Caki2 (cell line): ENCODE measurements at places on chromosomes 1 and 21.

GRCh38 chr1:100921110-100921706 lies 25.3 kb downstream of the SLC30A7 start:
- peak; percentile 17 for DNase-seq

GRCh38 chr1:91768786-91769725 lies 116.9 kb downstream of the TGFBR3 start:
- no peak for DNase-seq

DNA sequence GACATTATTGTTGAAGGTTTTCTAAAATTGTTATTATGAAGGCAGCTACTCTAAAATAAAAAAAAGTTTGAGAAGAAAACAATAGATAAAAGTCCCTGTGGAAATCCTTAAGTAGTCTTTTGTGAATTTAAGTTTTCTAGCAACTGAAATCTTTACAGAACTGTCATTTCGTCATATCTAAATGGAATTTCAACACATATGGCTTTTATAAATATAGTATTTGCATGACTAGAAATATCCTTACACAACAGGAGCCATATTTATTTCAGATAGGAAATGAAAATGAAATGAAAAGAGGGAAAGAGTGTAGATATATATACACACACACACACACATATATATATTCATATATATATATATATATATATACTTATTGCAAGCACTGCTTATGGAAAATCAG lies 204.7 kb upstream of the RGS18 start:
- no peak for DNase-seq

DNA sequence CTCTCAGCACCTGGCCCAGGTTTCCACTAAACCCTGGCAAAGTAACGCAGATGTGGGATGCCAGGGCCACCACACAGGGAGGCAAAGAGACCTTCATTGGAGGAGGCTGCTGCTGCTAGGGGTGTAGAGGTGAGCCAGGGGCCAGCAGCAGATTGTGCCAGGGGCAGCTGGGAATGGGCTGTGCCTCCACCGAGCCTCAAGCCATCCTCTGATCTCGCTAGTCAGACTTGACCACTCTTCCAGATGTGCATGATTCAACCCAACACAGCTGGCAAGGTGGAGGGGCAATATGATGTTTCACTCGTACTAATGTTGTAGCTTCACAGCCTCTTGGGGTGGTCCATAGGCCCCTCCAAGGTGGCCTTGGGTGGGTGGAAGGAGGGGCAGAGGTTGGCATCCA lies 73.0 kb upstream of the MRPS6 start:
- no peak for DNase-seq

GRCh38 chr1:29289493-29289892 lies 53.2 kb downstream of the PTPRU start:
- no peak for DNase-seq

- no peak for DNase-seq
Measured at GRCh38 chr1:56444960-56445646, 134.3 kb downstream of the PLPP3 start.

DNA sequence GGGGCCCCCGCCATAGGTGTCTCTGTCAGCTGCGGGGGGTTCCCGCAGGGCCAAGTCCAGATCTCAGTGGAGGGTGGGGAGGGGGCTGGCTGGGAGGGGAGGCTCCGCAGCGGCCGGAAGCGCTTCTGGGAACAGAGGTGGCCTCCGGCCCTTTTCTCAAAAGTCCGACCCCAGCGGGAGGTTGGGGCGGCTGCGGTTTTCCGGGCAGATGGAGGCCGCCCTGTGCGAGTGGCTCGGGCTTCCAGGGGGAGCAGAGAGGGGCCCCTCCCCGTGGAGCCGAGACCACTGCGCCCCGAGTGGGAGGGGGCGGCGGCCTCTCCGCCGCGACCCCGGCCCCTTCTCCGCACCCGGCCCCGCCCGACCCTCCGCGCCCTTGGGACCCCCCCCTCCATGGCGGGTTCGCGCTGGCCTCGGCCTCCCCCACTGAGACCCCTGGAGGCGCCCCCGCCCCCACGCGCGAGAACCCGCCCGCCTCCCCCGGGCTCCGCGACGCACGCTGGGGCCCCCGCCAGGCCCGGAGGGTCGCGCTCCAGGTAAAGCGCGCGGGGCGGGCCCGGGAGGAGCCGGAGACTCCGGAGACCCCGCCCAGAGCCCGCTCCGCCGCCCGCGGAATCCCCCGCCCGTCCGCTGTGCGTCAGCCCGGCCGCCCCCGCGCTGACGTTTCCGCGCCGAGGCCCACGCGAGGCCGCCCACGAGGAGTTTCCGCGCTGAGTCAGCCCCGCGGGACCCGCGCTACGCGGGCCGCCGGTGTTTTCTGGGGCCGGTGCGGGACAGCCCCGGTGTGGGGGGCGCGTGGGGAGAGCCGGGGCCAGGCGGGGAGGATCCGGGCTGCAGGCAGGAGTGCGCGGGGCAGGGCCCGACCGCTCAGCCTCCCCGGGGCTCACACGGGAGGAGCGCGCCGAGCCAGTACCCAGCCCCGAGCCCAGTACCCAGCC lies 5.2 kb downstream of the TNFRSF18 start:
- peak; percentile 14 for DNase-seq

DNA sequence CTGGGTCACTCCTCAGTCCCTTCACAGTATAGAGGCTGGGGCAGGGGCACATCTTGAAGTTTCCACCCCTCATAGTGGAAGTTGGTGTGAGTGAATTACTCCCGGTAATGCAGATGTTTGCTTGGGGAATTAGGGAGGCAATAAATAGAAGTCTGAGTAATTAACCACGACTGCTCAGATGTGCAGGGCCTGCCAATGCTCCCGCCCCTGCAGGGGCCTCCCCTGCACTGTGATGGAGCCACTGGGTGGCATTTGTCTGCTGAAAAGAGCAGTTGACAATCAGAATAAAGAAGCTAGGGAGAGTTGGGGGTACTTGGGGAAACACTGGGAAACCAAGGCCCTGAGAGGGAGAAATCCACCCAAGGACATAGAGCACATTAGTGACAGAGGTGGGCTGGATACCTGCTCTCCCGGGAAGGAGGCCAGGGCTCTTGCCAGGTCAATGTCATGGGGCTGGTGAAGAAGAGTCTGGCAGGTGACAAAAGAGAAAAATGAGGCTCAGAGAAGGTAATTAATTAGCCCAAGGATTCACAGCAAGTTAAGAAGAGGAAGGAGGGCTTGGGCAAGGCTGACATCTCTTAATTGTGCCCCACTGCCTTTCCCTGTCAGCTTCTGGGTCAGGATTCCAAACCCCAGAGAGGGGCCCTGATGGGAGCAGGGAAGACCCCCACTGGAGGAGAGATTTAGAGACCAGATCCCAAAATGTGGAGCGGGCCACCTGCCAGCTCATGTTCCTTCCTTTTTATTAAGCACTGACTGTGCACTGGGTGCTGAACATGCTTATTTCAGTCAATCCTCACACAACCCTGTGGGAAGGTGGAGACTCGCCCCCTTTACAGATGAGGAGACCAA lies 436.2 kb downstream of the MATN1 start:
- no peak for DNase-seq

DNA sequence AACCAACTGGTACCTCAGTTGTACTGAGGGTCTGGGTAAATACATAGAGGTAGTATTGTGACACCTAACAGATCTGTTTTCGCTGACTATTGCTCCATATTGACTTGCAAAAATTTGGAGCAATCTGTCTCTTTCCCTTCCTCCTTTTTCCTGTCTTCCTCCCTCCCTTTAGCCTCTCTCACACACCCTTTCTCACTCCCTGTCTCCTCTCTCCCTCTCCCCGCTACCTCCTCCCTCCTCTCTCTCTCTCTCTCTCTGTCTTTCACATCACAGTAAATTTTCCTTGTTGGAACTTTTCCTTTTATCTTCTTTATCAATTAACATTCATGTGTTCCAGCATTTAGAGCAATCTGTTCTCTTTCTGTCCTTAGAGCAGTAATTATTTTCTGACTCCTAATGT lies 278.2 kb downstream of the NTNG1 start:
- no peak for DNase-seq

GRCh38 chr1:92538048-92538412 lies 51.3 kb upstream of the GFI1 start:
- no peak for DNase-seq

DNA sequence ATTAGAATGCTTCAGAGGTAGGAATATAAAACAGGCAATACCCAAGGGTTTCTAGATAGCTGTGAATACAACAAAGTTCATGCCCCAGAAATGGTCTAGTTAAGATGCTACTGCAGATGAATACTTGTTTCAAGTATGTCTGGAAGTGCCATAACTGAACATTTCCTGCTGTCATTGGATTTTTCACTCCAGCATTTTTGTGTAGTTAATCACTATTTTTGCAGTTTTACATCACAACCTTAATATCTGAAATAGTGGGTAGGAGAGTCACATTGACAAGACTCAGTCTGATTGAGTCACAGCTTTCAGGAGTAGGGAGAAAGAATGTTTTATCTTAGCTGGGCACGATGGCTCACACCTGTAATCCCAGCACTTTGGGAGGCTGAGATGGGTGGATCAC lies 126.4 kb upstream of the C1orf21 start:
- no peak for DNase-seq

- no peak for DNase-seq
Measured at GRCh38 chr1:87872692-87873091, 544.0 kb downstream of the LMO4 start.

DNA sequence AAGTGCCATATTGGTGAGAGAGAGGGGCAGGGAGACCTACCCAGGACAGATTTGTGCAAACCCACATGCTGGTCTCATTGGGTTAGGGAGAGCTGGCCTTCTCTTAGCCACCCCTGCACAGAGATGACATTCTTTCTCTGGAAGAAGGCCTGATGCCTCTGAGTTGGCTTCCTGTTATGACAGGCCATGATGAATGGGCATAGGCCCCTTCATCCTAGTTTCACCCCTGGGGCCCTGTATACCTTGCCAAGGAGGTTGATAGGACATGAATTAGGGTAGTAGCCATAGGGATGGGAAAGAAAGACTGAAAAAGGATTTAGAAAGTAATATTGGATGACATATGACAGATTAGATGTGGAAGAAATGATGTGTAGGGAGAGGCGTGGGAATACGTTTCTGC lies 46.6 kb downstream of the TENT5C start:
- no peak for DNase-seq

DNA sequence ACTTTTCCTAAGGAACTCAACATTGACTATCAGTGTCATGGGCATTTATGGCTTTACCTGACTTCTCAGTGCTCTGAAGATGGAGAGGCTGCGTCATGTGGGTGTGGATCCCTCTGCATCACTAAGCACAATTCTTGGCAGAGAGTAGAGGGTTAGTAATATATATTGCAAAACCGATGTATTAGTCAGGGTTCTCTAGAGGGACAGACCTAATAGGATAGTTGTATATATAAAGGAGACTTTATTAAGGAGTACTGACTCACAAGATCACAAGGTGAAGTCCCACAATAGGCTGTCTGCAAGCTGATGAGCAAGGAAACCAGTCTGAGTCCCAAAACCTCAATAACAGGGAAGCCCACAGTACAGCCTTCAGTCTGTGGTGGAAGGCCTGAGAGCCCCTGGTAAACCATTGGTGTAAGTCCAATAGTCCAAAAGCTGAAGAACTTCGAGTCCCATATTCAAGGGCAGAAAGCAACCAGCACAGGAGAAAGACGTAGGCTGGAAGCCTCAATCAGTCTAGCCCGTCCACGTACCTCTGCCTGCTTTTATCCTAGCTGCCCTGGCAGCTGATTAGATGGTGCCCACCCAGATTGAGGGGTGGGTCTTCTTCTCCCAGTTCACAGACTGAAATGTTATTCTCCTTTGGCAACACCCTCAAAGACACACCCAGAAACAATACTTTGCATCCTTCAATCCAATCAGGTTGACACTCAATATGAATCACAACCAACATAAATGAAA lies 159.7 kb upstream of the NRIP1 start:
- DNase-seq = peak; percentile 88
